ENCODE measurements at places on chromosomes 2 and 18.
A peak's percentile ranks its signal among the peaks of the same experiment; 100 is the strongest.

DNA sequence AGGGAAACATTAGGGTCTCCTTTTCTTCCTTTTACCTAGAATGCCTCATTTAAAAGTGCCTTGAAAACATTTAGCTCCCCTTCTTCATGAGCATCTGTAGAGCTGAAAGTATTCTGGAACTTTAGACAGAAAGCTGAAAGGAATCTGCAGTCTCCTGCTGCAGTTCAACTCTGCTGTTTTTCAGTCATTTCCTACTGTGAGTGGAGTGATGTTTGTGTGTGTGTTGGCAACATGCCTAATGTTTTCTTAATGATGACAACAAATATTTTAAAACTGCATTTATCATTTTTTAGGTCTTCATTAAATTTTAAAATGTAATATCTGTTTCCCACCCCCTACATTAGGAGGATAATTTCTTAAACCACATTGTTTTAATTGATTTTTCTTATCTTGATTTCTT, 66.6 kb downstream of the TWSG1 start:
- DNase-seq = no peak
- H3K27ac ChIP-seq = no peak overlapping the region
- no peaks in the 10 kb centered on the region for H3K27me3 ChIP-seq
- H3K4me1 ChIP-seq = no peaks in the 10 kb centered on the region
- H3K36me3 ChIP-seq = no peaks in the 10 kb centered on the region
- H3K4me3 ChIP-seq = no peak overlapping the region

GRCh38 chr2:48400553-48401164, 129.3 kb upstream of the STON1 start:
- H3K4me3 ChIP-seq = no peak overlapping the region
- no peaks in the 10 kb centered on the region for H3K36me3 ChIP-seq
- 0 out of 2 replicates have a peak, but pooled peaks cover 3% of the 10 kb centered on the region for H3K4me1 ChIP-seq
- no peak overlapping the region for H3K27ac ChIP-seq

DNA sequence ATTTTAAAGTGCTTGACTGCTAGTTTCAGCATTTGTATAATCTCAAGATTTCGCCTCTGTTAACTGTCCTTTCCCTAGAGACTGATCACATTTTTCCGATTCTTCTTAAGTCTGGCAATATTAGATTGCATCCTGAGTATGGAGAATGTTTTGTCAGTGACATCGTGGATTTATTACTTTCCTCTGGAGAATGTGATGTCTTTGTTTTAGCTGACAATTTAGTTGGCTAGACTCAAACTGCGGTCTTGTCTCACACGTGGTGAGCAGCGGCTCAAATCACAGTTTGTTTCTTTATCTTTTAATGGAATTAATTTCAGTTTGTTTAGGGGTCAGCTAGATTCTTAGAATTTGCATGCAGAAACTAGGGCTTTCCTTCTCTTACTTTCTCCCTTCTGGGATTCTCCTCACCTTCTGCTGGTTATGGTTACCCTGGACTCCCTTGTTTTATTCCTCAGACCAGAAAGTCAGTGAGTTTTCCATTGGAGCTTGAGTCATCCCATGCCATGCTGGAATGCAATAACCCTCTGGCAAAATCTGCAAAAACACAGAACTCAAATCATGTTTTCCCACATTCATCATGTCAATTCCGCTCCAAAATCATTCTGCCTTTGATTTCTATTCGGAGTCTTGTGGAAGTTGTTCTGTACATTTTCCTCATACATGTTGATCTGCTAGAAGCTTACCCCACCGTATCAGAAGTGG, 327.2 kb upstream of the TRIB2 start:
- no peak overlapping the region for H3K27ac ChIP-seq
- H3K4me3 ChIP-seq = no peak overlapping the region
- no peaks in the 10 kb centered on the region for H3K36me3 ChIP-seq
- DNase-seq = no peak
- H3K27me3 ChIP-seq = no peaks in the 10 kb centered on the region
- H3K4me1 ChIP-seq = no peaks in the 10 kb centered on the region

DNA sequence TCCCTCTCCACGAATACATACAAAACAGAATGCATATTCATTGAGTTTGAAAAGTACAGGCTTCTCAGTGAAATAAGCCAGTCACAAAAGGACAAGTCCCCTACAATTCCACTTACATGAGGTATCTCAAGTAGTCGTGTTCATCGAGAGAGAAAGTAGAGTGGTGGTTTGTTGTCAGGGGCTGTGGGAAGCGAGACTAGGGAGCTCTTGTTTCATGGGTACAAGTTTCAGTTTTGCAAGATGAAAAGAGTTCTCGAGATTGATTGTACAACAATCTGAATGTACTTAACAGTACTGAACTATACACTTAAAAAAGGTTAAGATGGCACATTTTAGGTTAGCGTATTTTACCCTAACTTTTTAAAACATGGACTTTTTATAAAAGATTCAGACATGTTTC, 71.5 kb upstream of the TTC39C start:
- H3K27ac ChIP-seq = no peak overlapping the region
- H3K4me3 ChIP-seq = no peak overlapping the region
- DNase-seq = no peak
- H3K36me3 ChIP-seq = no peaks in the 10 kb centered on the region
- H3K27me3 ChIP-seq = no peaks in the 10 kb centered on the region

GRCh38 chr2:69288429-69288828, 98.6 kb downstream of the GFPT1 start:
- H3K27me3 ChIP-seq = no peaks in the 10 kb centered on the region
- H3K27ac ChIP-seq = no peak overlapping the region
- H3K4me1 ChIP-seq = peaks cover 14% of the 10 kb centered on the region
- DNase-seq = no peak
- H3K4me3 ChIP-seq = no peak overlapping the region

DNA sequence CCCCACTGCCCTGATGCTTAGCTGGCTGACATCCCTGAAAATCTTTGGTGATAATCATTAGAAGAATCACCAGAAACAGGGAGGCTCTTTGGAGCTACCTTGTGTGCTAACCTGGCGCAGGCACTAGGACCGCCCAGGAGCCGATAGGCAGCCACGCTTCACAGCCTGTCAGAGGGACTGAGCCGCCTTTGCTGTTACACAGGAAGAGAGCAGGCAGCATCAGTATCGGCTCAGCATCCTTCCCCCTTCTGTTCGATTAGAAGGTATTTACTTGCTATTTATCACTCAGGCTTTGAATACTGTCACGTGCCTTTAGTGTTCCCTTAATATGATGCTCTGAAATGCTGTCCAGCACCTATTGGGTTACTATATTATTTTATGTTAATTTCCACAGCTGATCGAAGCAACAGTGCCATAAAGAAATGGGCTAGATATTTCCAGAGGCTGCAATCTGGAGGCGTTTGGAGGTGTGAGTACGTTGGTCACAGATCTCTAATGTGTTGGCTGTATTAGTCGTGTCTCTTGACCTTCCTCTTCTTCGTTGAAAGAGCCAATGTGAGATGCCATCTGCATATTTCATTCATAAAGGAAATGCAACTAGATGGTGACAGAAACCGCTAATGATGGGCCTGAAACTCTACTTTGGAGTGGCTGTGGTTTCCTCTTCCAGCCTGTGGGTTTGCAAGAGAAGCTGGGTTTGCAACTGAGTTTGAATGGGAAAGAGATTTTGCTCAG, 110.4 kb upstream of the RAB27B start:
- H3K4me3 ChIP-seq = no peak overlapping the region
- DNase-seq = no peak
- H3K27ac ChIP-seq = no peak overlapping the region
- H3K27me3 ChIP-seq = no peaks in the 10 kb centered on the region

DNA sequence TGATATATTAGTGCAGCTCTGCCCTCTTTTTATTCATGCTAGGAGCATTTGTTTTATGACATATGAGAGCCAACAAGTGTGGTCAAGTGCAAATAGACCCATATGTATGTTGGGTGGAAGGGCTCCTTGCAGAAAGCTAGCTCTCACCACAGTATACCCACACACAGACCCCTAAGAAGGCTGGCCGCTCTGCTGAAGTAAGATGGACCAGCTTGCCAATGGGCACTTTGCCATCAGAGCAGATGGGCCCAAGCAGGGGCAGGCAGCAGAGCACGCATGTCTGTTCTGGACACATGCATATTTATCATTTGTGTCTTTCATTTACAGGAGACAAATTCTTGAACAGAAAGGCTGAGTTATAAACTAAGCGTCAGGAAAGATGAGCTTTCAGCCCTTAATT, 187.5 kb upstream of the DTNA start:
- no peaks in the 10 kb centered on the region for H3K4me1 ChIP-seq
- no peak overlapping the region for H3K4me3 ChIP-seq
- H3K27me3 ChIP-seq = no peaks in the 10 kb centered on the region

GRCh38 chr2:158637357-158637756, 157.8 kb upstream of the DAPL1 start:
- no peaks in the 10 kb centered on the region for H3K27me3 ChIP-seq
- no peak overlapping the region for H3K4me3 ChIP-seq
- H3K27ac ChIP-seq = no peak overlapping the region
- H3K36me3 ChIP-seq = peaks cover 71% of the 10 kb centered on the region

- no peak overlapping the region for H3K4me3 ChIP-seq
- no peaks in the 10 kb centered on the region for H3K4me1 ChIP-seq
- no peak for DNase-seq
- no peaks in the 10 kb centered on the region for H3K27me3 ChIP-seq
Observed at GRCh38 chr2:23843051-23843976, 83.6 kb downstream of the ATAD2B start.

- peaks cover 28% of the 10 kb centered on the region for H3K36me3 ChIP-seq
- peaks cover 7% of the 10 kb centered on the region for H3K4me1 ChIP-seq
- H3K4me3 ChIP-seq = no peak overlapping the region
- no peak overlapping the region for H3K27ac ChIP-seq
- DNase-seq = peak; percentile 81
Observed at GRCh38 chr2:241412144-241412543, 56.1 kb downstream of the FARP2 start.

GRCh38 chr2:153871231-153872221, at the start of gene GALNT13:
Gene GALNT13, plus strand, starts transcription at chr2:153871922.
- H3K27ac ChIP-seq = no peak within 1 kb of the TSS
- DNase-seq = peak; percentile 73
- H3K4me1 ChIP-seq = no peaks in the 10 kb centered on the region
- no peaks in the 10 kb centered on the region for H3K36me3 ChIP-seq

- no peaks in the 10 kb centered on the region for H3K36me3 ChIP-seq
- no peak for DNase-seq
- peak overlapping the region; percentile 67 for H3K27ac ChIP-seq
- H3K4me1 ChIP-seq = peaks cover under 1% of the 10 kb centered on the region
- H3K27me3 ChIP-seq = no peaks in the 10 kb centered on the region
Observed at GRCh38 chr2:65429786-65430602, 2.4 kb downstream of the SPRED2 start.

GRCh38 chr2:31227711-31228125, 6.2 kb upstream of the EHD3 start:
- H3K27ac ChIP-seq = no peak overlapping the region
- DNase-seq = no peak
- H3K4me1 ChIP-seq = no peaks in the 10 kb centered on the region

DNA sequence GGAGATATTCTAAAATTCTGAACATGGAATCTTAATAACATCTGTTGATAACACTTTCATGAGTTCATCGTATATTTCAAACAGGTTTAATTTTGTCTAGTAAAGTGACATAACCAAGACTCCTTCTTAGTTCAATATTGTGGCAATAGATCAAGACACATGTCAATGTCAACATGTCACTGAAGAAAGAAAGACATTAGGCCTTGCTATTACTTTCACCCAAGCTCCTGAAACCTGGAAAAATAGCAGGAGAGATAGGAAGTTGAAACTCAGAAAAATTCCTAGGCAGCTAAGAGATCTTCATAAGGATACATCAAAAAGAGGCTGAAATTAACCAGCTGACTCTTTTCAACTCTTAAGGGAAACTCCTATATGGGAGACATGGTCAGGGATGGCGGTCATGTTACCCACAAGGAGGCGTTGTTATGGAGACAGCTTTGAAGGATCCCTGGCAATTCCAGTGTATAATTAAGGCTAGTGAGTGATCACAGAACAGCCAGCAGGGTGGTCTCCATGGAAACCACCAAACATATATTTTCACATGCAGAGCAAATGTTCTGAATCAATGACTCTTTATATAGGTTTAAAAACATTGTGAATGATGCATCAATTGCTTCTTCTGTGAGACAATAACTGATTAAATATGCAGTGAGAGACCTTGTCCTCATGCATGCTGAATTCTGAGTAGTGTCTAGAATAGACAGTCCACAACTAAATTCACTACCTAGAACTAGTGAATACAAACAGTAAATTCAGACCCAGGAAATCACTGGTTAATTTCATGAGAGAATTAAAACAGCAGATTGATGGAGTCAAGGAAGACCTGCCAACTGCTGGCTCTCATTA, 115.3 kb upstream of the RIOK3 start:
- no peak overlapping the region for H3K27ac ChIP-seq
- DNase-seq = no peak
- H3K4me1 ChIP-seq = no peaks in the 10 kb centered on the region
- no peaks in the 10 kb centered on the region for H3K27me3 ChIP-seq
- H3K36me3 ChIP-seq = no peaks in the 10 kb centered on the region

- H3K4me3 ChIP-seq = no peak overlapping the region
- no peaks in the 10 kb centered on the region for H3K4me1 ChIP-seq
- H3K36me3 ChIP-seq = no peaks in the 10 kb centered on the region
- no peaks in the 10 kb centered on the region for H3K27me3 ChIP-seq
- no peak for DNase-seq
- no peak overlapping the region for H3K27ac ChIP-seq
Observed at GRCh38 chr2:143726151-143726845, 597.1 kb downstream of the ARHGAP15 start.

- no peak for DNase-seq
- no peaks in the 10 kb centered on the region for H3K36me3 ChIP-seq
- H3K4me1 ChIP-seq = peaks cover 5% of the 10 kb centered on the region
- H3K4me3 ChIP-seq = no peak overlapping the region
- no peaks in the 10 kb centered on the region for H3K27me3 ChIP-seq
- H3K27ac ChIP-seq = no peak overlapping the region
Observed at GRCh38 chr2:161045726-161046125, 114.5 kb upstream of the TANK start.

GRCh38 chr2:46544581-46544980, 65.2 kb downstream of the TMEM247 start:
- peak overlapping the region; percentile 64 for H3K27ac ChIP-seq
- H3K27me3 ChIP-seq = no peaks in the 10 kb centered on the region
- peaks cover 50% of the 10 kb centered on the region for H3K4me1 ChIP-seq
- no peak for DNase-seq

DNA sequence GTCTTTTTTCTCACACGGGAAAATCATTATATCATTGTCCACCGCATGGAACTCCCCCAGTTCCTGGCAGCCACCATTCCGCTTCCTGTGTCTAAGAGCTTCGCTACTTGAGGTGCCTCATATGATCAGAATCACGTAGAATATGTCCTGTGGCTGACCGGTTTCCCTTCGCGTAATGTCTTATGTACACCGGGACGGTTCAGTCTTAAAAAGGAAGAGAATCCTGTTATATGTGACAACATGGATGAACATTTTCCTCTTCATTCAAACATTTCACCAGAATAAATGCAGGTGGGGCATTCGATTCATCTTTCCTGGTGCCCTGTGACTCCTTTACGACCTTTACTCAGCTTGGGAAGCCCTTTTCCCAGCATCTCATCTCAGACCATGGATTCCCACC, 131.7 kb upstream of the TWIST2 start:
- H3K36me3 ChIP-seq = no peaks in the 10 kb centered on the region
- no peak overlapping the region for H3K27ac ChIP-seq
- H3K27me3 ChIP-seq = no peaks in the 10 kb centered on the region
- DNase-seq = no peak
